ENCODE measurements at places on chromosomes 6 and 20.

- DNase-seq, result no peak
These were observed 60.4 kb downstream of the SOX4 start for GRCh38 chr6:21653905-21654304.

DNA sequence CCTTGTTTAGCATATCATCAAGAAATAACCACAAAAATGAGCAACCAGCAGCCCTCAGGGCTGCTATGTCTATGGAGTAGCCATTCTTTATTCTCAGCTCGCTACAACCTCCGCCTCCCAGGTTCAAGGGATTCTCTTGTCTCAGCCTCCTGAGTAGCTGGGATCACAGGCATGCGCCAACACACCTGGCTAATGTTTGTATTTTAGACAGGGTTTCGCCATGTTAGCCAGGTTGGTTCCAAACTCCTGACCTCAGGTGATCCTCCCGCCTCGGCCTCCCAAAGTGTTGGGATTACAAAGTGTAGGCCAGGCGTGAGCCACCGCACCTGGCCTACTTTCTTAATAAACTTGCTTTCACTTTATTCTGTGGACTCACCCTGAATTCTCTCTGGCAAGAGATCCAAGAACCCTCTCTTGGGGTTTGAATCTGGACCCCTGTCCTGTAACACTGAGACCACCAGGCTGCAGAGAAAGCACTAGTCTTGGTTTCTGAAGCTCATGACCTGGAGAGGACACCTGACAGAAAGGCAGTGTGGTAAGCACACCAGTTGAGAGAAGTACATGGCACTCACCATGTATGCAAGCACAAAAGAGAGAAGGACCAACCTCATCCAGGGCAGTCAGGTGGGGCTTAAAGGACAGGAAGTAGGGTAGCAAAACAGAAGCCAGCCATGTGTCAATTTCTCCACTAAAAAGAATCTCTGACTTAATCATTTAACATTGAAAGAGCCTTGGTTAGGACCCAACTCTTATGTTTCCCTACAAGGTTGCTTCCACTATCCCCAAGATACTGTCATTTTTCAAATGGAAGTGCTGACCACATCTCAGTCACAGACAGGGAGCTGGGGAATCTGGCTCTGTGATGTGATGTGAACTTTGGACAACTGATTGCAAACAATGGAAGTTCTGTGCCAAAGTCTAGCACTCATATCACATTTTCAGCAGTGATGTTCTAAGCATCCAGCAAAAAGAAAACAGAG, 97.4 kb upstream of the DST start:
- DNase-seq, result no peak

DNA sequence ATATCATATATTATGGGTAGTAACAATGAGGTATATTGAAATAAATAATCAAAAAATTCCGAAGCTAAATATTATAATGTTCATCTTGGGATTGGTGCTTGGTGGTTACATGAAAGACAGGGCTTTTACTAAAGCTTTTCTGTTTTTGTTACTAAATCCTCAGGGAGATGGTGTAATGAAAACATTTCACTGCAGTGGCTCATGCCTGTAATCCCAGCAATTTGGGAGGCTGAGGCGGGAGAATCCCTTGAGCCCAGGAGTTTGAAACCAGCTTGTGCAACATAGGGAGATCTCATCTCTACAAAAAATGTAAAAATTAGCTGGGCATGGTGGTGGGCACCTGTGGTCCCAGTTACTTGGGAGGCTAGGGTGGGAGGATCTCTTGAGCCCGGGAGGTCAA, 42.9 kb downstream of the AFG1L start:
- DNase-seq, result no peak

GRCh38 chr20:17932396-17932795, 36.2 kb downstream of the SNX5 start:
- DNase-seq, result no peak

DNA sequence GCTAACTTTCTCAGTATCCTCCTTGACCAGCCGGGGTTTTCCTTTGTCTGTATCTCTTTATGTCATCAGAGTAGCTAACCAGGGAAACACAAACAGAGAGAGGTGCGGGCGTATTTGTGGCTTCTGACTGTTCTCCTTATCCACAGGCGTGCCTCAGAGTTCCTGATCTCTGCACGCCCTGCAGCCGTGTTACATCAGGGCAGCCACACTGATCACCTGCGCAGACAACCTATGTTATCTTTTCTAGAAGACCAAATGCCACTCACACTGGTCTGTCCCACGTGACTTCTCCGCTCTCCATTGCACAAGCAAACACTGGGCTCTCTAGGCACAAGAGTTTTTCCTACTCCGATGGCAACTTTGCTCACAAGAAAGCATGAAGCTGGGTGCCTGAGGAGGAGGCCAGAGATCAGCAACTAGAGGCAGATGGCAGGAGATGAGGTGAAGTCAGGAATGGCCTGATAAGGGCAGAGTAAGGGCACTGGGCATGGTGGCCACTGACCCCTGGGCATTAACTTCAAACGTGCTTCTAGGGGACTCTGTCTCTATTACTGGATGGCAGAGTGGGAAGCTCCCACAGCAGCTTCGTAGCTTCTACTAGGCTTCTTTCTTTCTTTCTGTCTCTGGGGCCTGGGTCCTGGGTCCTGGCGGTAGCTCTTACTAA, 4.5 kb downstream of the PDE10A start:
- DNase-seq, result no peak

GRCh38 chr6:35139924-35140638, 1.1 kb downstream of the TCP11 start:
- peak; percentile 33 for DNase-seq

DNA sequence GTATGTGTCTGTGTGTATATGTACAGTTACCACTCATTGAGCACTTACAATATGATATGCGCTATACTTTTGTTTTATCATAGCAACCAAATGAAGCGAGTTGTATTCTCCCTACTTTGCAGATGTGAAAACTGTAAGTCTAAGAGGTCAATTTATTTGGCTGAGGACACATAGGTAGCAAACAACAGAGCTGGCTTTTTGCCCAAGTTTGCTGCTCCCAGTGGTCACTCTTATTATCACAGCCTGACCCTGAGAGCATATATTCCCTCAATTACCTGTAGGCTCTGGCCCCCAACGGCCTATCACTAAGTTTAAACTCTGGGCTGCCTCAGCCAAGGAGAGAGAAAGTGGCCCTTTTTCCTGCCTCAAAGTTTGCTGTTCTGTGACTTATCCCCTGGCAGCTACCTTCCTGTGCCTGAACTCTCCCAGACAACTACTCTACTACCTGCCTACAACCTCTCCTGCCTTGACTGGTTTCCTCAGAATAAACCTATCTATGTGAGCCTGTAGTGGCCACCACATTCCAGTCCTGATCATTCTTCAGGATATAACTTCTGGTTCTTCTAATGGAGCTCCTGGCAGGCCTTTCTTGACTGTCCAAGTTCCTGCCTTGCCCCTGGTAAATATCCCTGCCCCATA, 221.8 kb downstream of the FRK start:
- DNase-seq, result no peak

DNA sequence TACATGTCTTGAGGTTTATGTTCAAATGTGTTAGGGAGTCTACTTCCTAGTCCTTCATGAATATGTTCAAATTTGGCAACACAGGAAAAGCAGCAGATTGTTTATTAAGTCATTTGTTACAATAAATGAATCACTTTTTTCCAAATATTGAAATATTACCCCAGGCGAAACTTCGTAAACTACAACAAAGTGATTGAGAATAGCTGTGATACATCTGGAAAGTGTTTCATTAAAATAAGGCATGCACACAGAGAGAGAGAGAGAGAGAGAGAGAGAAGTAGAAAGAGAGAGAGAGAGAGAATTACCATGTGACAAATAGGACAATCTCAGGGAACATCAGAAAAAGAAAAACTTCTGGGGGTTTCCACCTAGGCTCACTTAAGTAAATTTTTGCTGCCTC, 363.1 kb upstream of the PTCHD4 start:
- DNase-seq, result no peak

DNA sequence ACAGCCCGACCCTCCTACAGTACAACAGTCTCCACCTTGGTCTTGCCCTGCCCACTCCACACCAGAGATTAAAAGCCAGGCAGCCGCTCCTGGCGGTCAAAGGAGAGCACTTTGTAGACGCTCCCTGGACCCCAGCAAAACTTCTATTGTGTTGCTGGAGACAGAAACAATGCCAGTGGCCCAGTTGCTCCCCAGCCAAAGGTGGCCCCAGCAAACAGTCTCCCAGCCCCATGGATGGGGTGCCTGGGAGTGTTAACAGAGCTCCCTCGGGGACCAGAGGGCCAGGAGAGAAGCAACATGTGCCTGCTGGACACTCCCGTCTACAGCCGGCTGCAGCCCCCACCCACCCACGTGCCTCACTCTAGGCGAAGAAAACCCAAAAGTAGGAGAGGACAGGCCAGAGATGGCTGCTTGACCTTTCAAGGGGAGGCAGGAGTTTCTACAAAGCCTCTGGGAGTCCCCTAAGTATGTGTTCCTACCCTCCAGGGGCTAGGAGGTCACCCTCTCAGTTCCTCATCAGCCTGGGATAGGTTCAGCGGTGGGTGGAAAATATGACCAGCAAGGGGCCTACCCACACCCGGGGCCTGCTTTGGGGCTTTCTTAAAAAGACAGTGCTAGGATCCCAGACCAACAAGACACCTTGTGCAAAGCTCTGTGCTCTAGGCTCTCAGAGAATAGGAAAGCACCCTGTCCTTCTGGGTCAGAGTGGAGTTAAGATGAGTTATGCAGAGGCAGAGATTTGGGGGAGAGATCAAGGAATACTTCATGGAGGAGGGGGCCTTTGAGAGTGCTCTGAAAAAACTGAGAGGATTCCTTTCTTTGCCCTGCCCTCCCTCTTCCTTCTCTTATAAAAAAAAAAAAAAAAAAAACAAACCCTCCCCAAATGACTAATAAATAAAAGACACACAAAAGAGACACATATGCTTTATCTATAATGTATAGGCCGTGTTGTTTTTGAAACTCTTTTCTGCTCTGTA, 19.0 kb upstream of the PREX1 start:
- DNase-seq, result no peak

DNA sequence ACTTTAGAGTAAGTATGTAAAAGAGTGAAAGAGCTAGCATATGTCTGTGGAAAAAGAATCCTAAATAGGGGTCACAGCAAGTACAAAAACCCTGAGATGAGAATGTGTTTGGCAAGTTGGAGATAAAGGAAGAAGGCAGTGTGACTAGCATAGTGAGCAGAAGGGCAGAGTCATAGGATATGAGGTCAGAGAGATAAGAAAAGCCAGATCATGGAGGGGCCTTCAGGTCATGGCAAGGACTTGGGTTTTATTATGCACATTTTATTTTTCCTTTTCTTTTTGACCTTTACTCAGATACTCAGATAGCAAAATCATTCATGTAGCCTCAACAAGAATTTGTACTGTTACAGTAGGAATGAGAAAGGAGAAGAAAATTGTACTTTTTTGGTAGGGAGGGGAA, 138.0 kb downstream of the GJA1 start:
- DNase-seq, result peak; percentile 65

DNA sequence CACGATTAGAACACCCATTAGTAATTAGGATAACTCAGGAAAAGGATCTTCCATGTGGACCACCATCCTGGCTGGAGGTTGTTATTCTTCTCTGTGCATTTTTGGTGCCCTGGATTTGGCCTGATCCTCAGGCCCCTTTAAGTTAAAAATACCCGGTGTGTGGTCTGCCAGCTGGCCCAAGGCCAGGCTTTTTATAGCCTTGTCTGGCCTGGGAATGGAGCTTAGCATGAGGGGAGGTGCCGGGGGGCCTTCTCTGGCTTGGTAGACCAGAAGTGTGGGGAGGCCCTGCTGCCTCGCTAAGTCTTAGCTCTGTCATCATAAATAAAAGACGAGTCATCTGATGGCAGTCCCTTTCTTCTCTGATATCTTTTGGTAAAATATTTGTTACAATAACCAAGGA, 71.4 kb downstream of the ARID1B start:
- no peak for DNase-seq

Data from CMK (cell line).